ENCODE measurements at places on chromosomes 2 and 18. TPM values are rescaled to one million over a fixed set of nuclear protein-coding genes. Genes with fewer than 3 reads are reported as not detected.

DNA sequence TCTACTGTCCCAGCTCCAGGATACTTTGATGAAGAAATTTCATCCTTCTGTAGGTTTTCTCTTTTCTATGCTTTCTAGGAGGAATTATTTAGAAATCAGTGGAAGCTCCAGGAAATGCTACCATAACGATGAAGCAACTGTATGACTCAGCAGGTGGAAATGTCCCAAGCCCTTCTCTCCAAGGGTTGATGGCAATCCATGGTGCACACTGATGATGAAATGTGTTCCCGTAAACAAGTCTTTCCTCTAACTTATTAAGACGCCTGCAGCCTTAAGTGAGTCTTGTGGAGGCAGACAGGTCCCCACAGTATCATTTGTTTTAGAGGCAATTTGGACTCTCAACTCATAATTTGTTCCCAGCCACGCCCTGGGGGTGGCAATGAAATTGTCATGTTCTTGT is 777.6 kb upstream of the SOX11 start:
- no peak for DNase-seq

DNA sequence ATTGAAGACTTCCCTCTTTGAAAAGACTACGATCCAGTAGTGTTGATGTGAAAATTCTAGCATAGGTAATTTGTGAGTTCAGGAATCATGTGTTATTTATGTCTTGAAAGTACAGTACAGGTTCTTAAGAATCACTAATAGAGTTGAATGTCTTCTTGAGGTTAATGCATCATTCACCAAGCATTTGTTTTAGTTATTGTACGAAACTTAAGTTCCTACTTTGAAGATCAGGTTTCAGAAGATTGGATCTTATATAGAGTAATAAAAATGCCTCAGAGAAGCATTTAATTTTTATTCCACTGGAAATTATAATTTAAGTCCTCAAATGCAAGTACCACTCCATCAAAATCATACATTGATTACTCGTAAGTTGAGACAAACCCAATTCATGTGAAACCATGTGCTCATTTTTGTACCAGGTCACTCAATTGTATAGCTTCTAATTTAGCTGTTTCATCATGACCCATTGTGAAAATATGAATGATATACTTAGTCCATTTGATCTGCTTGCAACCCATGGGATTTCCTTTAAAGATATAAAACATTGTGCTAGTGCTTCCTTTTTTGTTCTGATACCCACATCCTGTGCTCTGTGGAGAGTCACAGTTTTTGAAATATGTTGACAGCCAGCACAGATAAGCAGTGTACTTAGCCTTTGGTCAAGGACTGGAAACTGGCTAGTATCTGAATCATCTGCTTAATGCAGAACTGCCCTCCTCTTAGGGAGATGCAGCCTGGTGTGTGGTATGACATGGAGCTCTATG is 22.5 kb upstream of the RAB27B start:
- DNase-seq: no peak

GRCh38 chr2:203599509-203599908 is 64.4 kb upstream of the RAPH1 start:
- DNase-seq: no peak

DNA sequence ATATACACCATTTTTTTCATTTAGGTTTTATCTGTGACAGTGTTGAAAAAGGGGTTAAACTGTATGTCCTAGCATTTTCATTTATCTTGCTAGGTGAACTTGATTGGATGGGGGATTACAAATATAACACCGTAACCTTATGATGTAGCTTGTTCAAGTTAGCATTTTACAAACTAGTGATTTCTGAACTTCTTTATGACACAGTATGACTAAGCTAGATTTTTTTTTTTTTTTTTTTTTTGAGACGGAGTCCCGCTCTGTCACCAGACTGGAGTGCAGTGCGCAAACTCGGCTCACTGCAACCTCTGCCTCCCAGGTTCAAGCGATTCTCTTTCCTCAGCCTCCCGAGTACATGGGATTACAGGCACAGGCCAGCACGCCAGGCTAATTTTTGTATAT is 47.1 kb downstream of the KCMF1 start:
- DNase-seq: no peak

DNA sequence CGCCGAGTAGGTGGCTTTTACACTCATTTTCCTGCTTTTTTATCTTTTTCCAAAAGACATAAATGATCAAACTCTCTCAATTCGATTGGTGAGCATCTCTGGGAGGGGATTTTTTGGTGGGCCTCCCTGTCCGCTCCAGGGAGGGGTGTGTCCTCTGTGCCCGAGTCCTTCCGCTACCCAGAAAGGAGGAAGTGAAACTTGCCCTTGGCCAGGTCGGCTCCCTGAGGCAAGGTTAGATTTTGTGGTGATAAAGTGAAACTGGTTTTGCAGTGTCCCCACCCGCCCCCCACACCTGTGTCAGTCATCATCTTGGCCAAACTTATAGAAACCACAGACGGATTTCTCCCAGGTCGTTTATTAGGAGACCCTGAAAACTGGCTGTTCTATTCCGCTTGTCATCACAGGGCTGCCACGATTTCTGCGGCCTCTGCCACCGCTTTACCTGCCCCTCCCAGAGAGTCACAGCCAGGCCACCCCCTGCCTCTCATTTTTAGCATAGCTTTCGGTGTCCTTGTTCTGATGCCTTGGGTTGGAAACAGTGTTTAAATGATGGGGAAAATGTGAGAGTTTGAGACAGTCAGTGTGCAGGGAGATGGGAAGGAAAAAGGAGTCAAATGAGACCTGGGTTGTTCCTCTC is 93.6 kb downstream of the SH3BP4 start:
- no peak for DNase-seq

GRCh38 chr2:239647052-239647819 is 246.4 kb upstream of the HDAC4 start:
- DNase-seq: no peak

GRCh38 chr2:127984551-127984950 is 43.3 kb downstream of the SAP130 start:
- no peak for DNase-seq

DNA sequence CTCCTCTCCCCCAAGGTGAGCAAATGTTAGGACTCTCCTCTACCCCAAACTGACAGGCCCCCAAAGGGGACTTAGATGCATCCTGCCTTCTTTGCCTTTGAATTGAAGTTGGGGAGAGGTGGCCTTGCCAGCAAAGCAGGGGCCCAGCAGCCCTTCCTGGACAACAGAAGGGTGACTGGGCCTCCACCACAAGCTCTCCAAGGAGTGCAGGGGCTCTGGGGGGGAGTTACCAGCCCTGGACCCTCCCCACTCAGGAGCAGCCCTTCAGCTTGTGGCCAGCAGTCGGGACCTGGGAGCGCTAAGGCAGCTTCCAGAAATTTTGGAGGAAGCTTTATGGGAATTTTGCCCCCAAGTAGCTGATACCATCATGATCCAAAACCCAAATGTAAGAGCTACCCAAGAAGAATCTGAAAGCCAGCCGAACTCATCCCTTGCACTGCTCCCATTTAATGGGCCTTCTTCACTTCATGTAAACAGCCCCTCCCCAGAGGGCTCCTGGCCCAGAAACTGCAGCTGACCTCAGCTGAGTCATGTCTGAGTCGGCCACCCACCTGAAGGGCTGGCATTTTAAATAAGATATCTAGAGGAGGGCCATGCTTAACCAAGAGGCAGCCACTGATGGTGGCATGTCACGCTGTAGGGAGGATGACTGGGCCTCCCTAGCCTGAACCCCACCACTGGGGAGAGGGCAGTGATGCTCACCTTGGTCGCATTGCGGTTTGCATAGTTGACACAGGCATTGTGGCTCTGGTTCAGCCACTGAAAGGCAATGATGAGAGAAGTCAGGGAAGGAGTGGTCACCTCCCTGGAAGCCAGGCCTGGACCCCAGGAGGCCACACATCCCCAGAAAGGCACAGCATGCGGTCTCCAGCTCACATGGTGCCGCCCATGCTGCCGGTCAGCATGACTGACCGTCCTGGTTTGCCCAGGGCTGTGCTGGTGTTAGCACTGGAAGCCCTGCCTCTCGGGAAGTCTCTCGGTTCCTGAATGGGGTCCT is 71.5 kb downstream of the SFXN5 start:
- no peak for DNase-seq

DNA sequence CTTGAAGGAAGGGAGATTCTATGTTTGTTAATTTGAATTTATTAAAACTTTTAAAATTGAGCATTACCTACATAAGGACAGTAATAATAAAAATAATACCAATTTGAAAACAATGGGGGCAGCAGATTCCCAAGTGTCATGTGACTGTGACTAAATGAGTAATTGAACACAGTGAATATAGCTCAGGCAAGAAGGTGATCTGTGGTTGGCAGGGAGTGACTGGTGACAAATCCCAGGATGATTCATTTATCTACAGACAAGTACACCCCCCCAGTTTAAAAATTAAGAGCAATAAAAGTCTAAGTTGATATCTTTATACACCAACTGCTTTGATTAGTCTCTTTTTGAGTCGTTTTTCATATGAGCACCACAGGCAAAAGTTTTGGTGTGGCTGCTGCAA is 299.5 kb downstream of the ARHGAP15 start:
- no peak for DNase-seq

- no peak for DNase-seq
Observed at GRCh38 chr2:34373586-34374233, 774.6 kb upstream of the FAM98A start.

DNA sequence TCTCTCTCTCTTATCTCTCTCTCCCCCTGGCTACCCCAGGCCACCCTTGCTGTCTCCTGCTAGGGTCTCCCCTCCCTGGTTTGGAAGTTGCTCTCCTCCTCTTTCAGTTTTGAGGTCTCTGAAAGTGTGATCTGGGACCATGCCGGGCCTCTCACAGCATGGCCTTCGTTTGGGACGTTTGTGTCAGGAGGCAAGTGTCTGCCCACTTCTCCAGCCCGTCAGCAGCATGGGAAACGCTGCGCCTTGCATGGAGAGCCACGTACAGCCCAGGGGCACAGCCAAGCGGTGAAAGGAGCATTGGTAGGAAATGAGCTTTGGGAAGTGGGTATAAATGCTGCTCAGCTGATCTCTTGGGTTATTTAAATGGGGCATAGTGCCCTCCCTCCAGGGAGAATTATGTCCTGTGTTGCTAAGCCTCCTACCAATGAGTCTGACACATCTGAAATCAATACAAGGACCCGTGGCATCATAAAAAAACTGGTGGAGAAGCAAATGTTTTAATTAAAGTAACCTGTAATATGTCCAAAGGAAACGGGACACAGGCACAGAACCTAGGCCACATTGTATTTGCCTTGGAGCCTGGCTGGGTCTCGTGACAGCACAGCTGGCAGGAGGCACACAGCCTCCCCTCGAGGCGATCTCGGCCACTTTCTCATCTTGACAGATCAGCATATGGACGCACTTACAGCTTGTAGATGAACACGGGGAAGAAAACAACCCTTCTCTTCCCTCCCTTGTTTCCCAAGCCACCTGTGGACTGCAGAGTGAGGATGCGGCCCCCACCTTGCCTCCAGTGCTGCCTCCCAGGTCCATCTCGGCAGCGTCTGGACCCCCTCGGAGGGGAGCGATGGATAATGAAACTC is 72.7 kb downstream of the SH3RF3 start:
- no peak for DNase-seq

DNA sequence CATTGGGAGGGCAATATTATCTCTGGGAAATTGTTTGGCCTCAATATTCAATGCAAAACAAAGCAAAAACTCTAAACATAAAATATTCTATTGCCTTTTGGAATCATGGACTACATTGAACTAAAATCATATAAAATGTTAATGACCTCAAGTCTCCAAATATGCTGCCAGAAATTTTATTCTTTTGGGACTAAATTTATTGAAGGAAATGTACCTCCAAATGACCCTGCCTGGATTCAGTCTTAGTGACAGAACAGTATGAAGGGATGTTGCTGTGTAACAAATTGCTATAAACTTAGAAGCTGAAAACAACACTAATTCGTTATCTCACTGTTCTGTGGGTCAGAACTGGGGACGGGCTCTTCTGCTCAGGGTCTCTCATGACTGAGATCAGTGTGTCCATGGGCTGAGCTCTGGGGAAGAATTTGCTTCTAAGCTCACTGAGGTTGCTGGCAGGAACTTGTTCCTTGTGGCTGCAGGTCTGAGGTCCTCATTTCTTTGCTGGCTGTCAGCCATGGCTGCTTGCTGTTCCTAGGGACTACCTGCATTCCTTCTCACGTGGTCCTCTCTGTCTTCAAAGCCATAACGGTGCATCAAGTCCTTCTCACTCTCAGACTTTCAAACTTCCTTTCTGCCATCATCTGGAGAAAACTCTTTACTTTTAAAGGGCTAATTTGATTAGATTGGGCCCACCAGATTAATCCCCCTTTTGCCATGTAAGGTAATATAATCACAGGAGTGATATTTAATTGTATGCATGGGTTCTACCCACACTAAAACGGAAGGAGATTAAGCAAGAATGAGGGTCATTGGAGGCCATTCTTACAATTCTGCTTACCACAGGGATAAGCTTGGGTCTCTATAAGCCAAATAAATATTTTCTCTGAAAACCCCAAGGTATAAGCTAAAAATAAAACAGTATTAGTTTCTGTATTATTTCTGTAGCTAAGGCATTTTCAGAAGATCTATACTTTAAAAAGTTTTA is 149.0 kb downstream of the ADCYAP1 start:
- DNase-seq: no peak

- DNase-seq: no peak
Observed at GRCh38 chr2:134405611-134406081, 151.8 kb downstream of the MGAT5 start.

DNA sequence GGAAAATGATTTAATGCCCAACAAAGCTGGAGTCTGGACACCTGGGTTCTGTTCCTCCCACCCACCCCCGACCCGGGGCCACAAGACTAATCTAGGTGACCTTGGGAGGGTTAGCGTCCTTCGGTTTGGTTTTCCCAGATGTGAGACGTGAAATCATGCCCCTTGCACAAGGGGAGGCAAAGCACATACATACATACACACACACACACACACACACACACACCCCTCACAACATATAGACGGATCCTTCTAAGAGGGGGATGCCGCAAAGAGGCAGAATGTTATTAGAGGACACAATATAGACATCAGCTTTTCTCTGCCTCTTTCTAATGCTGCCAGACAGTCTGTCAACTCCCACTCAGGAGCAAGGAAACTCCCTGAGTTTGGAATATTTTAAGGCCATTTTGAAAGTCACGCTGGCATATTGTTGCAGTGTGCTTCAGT is 616 bp upstream of the RBMS1 start:
- DNase-seq: no peak

DNA sequence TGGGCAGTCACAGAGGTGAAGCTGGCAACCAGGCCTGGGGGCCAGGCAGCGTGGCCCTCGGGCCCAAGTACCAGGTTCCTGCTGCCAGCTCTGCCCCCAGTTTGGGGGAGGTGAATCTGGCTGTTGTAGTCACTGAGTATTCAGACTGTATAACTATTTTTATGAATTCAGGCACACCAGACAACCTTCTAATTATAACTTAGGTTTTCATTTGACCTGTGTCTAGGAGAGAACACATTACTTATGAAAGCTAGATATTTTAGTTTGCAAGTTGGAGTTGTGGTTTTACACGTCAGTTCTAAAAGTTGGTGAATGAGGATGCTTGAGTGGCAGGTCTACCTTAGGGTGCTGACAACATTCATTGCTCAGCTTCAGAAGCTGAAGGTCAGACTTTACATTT is 71.7 kb downstream of the LIMS1 start:
- no peak for DNase-seq

GRCh38 chr18:13390196-13390595 is 171.6 kb downstream of the LDLRAD4 start:
- no peak for DNase-seq

GRCh38 chr18:1585881-1586488 is 681.3 kb downstream of the ADCYAP1 start:
- DNase-seq: no peak

GKN1 gene
- 2.5 TPM for total RNA-seq

RASGRP3 gene
- total RNA-seq: 10.2 TPM

LINC00305 gene
- not detected for total RNA-seq

MREG gene
- 43.7 TPM for total RNA-seq

DSG4 gene
- total RNA-seq: not detected

CAPN14 gene
- 124 TPM for total RNA-seq

FOXD4L1 gene
- not detected for total RNA-seq

GAREM2 gene
- total RNA-seq: 0.19 TPM

DSG2 gene
- total RNA-seq: 9.6 TPM

CEP76 gene
- 10.7 TPM for total RNA-seq
